ENCODE measurements at places on chromosomes 5 and 9.

GRCh38 chr9:109031241-109031640 lies 17.9 kb upstream of the CTNNAL1 start:
- no peak for DNase-seq

DNA sequence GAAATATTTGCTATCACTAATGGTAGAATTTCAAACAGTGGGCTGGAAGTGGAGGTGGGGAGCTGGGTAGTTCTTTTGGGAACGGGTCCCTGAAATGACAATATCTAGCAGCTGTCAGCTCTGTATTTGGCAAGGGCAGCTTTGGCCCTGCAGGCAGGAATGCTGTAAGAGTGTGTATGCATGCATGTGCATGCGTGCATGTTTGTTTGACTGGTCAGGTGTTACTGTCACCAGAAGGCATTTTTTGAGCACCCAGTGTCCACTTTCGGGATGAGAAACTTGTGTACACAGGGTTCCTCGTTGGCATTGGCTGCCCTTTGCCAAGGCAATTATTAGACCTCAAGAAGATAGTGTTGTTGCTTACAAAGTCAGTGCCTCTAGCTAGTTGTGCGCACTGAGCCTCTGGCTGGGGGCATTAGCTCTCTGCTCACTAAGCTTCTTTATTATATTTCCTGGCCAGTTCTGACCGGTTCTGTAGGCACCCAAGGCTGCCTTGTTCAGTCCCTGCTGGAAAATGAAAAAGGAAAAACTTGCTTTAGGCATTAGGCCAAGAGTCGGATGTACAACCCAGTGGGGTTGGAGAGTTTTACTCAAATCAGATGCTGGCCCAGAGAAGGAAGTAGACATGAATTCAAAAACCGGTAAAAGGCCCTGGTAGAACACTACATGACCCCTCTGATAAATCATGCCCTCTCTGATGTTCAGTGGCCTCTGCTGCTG lies 2.0 kb downstream of the CYFIP2 start:
- no peak for DNase-seq

DNA sequence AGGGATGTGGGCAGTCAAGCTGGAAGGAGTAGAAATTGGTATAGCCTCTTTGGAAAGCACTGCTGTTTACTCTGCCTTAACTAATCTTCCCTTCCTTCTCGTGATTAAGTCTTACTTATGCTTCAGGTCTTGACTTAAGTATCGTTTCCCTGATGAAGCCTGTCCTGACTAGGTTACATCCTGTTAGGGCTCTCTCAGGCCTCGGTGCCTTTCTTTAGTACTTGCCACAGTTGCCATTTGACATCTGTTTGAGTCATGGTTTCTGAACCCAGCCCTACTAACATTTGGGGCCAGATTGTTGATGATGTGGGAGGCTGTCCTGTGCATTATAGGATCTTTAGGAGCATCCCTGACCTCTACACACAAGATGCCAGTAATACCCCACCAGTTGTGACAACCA lies 94.4 kb downstream of the GAPVD1 start:
- no peak for DNase-seq

DNA sequence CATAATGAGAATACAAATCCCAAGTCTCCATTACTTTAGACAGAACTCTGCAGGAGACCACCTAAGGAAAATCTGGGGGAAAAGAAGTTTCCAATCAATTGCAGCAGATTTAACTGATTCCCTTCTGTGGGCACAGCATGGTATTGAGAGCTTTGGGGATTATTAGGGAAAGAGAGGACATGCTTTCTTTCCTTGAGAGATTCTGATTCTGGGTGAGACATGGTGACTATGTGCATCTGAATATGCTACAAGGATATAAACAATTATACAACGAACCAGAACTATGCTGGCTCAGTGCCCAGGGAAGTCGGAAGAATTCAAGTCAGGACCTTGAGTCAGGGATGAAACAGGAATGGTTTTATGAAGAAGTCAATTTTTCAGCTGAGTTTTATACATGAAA lies 183.7 kb downstream of the PDE4D start:
- DNase-seq, result no peak

DNA sequence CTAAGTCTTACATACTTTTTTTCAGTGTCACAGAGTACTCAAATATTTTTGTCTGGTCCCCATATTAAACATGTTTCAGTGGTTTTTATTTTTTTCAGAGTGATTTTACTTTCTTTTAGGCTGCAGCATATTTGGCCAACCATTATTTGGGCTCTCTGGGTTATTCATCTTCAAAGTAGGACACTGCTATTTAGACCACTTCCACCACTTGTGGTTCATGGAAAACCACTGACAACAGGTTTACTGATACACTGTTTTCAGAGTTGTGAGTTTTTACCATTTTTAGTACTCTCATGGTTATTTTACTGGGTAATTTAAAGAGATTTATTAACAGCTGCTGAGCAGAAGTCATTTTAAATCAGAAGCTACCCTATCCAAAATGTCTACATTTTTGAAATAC lies 437.6 kb downstream of the KIAA0825 start:
- DNase-seq, result no peak

- DNase-seq, result no peak
Measured at GRCh38 chr9:38732885-38733284, 13.0 kb upstream of the FAM240B start.

GRCh38 chr5:150542933-150543445 lies 35.1 kb downstream of the NDST1 start:
- DNase-seq, result no peak

DNA sequence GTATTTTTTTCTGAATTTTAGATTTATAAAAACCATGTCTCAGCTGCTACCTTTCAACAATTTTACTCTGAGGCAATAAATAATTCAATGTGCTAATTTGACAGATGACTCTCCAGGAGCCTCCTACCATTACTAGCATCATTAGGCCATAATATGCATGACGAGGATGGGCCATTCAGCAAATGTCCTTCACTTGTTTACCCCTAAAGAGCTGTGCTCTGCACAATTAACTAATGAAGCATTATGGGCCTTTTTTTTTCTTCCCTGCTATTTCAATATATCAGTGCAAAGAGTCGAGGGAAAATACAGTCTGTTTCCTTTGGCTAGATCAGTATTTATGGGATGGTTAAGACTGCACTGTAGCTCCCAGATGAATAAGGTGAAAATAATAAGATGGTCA lies 627.2 kb downstream of the ISL1 start:
- no peak for DNase-seq

DNA sequence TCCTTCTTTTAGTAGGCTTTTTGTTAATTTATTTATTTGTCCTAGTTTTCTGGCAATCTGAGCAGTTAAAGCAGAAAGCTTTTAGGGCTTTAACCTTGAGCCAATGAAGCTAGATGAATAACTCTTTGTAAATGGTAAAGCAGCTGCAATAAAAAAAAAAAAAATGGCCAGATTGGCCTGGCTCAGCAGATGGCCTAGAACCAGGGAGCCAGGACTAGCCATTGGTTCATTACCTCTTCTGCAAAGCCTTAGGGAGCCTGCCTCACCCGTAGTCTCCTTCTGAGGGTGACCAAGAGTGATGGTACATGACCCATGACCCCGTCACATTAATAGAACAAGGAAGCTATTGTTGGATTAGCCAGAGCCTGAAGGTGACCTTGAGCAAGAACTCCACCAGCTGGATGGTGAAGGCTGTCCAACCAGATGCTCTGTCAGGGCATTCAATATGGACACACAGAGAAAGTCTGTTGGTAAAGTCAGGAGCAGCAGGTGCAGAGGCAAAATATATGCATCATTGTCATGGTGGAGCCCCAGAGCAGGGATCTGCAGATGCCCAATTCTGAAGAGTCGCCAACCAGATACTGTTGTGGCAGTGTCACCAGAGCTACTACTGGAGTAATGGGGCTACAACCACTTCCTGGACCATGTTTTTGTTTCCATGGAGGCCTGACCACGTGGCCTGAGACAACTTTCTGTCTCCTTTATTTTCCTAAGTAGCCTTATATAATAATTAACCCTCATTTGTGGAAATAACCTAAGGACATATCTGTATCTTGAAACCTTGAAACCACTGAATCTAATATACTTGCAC lies 100.7 kb downstream of the MTX3 start:
- DNase-seq, result no peak

- DNase-seq, result no peak
Measured at GRCh38 chr5:119852140-119852539, 222.8 kb downstream of the FAM170A start.

- DNase-seq, result no peak
Measured at GRCh38 chr9:15670894-15671293, 118.1 kb downstream of the CCDC171 start.

All from stimulated activated CD4-positive, alpha-beta T cell treated with anti-CD3 and anti-CD28 coated beads, Interleukin-15, amount 100 ng/mL, for 1 hour (primary cell).